Stimulated activated CD4-positive, alpha-beta T cell treated with anti-CD3 and anti-CD28 coated beads, Interleukin-4, amount 100 ng/mL, for 1 hour (primary cell): ENCODE measurements at places on chromosomes 2 and 18.

DNA sequence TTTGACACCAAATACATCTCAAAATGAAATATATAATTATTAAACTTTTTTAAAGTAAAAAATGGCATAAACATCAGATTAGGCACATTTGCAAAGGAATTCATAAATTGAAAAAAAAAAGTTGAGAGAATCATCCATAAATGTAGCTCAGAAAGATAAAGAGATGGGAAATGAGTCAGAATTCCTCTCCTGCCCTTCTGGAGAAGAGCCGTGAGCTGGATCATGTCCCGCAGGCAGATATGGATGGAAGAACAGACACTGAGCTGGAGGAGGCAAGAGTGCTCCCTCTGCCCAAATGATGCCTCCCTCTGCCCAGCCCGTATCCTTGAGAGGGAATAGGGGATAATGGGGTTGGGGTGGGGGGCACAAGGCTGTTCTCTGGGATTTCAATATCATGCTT, 190.9 kb downstream of the TFCP2L1 start:
- DNase-seq: no peak

GRCh38 chr2:30157616-30158015, 10.8 kb downstream of the YPEL5 start:
- DNase-seq: no peak

GRCh38 chr2:64359171-64359891, 94.6 kb upstream of the LGALSL start:
- no peak for DNase-seq

DNA sequence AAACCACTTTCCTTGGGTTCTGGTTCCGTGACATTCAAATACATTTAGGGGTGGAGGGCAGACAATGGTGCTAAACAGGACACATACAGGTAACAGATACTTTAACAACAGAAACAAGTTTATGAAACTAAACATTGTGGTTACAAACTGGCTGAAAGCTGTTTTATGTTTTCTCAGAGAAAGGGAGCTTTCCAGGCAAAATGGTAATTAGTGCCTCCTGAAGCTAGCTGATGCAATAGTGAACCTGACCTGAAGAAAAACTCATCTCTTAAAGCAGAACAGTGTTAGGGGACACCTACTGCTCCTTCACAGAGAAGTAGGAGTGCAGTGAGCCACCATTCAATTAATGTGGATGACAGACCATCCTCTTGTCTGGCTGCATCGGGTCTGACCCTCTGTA, 138.9 kb downstream of the CCDC148 start:
- DNase-seq: no peak

- no peak for DNase-seq
These were observed 908.5 kb upstream of the CNTNAP5 start for GRCh38 chr2:123116595-123116994.
